HEK293T (cell line): ENCODE measurements at places on chromosomes 11 and 22.

DNA sequence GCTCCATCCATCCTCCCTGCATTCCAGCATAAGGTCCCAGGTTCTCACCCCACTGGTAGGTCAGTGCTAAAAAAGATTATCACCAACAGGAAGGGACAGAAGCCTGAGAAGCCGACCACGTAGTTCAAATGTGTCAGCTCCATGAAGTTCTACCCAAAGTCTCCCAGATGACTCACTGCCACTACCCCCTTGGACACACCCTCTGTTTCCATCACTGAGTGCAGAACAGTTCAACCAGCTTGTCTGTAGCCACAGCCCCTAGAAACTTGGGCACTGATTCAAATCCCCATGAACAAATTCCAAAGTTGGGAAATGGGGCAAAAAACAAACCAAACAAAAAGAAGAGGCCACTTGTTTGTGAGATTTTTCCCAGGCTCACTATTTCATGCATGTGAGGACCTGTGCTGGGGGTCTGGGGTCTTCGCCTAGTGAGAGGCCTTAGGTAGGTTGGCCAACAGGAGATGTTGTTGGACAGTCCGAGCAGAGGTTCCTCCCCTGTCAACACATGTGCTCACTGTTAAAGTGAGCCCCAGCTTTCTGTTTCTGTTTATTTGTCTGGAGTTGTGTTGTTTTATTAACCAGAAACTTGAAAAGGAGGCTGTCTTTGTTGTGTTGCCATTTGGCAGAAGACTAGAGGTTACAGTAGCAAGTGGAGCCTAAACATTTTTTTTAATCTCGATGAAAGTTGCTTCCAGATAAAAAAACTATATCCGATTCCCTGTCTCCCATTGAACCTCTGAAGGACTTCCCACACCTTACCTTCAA lies 24.2 kb upstream of the FLI1 start:
- DNase-seq, result no peak

DNA sequence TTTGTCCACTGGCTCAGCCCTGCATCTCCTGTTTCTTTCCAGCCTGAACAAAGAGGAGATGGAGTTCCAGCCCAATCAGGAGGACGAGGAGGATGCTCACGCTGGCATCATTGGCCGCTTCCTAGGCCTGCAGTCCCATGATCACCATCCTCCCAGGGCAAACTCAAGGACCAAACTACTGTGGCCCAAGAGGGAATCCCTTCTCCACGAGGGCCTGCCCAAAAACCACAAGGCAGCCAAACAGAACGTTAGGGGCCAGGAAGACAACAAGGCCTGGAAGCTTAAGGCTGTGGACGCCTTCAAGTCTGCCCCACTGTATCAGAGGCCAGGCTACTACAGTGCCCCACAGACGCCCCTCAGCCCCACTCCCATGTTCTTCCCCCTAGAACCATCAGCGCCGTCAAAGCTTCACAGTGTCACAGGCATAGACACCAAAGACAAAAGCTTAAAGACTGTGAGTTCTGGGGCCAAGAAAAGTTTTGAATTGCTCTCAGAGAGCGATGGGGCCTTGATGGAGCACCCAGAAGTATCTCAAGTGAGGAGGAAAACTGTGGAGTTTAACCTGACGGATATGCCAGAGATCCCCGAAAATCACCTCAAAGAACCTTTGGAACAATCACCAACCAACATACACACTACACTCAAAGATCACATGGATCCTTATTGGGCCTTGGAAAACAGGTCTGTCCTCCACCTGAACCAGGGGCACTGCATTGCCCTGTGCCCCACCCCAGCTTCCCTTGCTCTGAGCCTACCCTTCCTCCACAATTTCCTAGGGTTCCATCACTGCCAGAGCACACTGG lies 5.0 kb downstream of the FTH1 start:
- no peak for DNase-seq

DNA sequence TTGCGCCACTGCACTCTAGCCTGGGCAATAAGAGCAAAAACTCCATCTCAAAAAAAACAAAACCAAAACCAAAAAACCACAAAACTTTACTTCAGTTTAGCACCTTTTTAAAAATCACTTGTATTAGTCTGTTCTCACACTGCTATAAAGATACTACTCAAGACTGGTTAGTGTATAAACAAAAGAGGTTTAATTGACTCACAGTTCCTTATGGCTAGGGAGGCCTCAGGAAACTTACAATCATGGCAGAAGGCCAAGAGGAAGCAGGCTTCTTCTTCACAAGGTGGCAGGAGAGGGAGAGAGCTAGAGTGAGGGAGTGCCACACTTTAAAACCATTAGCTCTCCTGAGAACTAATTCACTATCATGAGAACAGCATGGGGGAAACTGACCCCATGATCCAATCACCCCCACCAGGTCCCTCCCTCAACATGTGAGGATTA lies 261.3 kb downstream of the TMEM135 start:
- no peak for DNase-seq

- no peak for DNase-seq
These were observed 13.4 kb upstream of the TESMIN start for GRCh38 chr11:68764746-68765145.

GRCh38 chr11:29025001-29025400 lies 916.8 kb downstream of the METTL15 start:
- DNase-seq, result no peak

DNA sequence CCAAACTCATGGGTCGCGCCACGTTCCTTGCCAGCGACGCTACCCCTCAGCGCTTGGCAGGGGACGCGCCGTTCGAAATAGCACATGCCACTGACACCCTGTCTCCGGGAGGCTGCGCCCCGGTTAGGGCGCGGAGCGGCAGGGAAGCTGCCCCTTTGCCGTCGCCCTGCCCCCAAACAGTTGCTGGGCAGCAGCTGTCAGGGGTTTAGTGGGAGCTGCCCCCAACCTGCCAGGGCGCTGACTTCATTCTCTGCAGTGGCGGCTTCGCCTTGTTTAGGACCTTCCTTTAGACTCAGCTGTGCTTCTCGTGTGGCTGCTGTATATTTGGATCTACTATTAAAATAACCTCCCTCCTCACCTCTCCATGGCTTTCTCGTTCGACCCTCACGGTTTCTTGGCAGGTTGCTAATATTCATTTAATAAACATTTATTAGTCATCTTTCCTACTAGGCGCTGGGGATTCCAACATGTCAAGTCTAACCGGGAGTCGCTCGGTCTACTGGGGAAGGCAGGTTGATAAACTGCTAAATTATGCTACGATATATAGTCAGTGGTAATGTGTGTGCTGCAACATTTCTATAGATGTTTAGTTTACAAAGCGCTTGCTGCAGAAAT lies 782 bp downstream of the TMEM109 start:
- DNase-seq, result peak; percentile 17

DNA sequence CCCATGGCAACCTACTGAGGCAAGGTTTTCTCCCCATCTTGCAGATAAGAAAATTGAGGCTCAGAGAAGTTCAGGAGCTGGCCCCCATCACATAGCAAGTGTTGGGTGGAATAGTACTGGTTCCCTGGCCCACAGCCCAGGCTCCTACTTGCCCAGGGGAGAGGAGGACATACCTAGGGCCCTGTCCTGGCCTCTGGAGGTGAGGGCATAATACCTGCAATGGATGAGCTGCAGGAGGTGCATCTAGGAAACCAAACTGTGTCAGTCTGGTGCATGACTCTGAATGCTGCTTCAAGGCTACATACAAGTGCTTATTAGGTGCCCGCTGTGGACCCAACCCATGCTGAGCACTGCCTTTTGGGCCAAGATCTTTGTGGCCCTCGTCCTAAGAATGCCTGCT lies 40.0 kb upstream of the TPBGL start:
- DNase-seq, result no peak

DNA sequence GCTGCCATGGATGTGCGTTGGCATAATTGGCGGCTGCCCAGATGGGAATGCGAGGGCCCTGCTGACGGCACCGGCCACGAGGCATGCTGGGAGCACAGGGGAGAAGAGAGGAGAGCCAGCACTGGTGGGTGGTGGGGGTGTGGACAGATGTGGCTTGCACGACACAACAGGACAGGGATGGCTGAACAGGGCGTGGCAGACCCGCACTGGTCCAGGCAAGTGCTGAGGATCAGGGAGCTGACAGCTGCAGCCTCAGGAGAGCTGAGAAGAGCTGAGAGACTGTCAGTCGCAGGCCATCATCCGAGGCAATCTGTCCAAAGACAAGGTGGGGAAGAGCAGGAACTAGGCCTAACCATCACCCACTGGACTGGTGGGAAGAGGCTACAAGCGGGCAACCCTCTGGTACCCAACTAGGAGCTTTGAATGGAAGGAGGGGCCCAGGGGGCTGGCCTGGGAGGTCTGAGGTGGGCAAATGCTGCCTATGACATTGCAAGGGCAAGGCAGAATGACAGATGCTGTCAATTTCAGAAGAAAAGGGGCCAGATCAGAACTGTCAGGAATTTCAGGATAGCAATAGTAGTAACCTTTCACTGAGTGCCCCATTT lies 2.4 kb downstream of the GNB1L start:
- no peak for DNase-seq

DNA sequence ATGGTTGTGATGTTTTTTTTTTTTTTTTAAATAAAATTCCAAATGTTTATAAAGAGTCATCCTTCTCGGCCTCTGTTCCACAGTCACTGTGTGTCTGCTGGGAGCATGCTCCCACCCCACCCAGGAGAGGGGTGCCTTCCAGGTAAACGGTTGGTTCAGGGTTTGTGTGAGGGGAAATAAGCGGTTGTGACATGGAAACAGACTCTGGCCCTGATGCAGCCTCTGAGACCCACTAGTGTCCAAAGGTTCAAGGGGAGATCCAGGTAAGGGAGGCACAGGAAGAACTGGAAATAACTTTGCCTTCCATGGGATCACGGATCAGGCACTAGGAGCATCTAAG lies 6.0 kb upstream of the GAS2L1 start:
- DNase-seq, result peak; percentile 8

GRCh38 chr11:104772806-104773241 lies 125.4 kb downstream of the CASP12 start:
- DNase-seq, result no peak

DNA sequence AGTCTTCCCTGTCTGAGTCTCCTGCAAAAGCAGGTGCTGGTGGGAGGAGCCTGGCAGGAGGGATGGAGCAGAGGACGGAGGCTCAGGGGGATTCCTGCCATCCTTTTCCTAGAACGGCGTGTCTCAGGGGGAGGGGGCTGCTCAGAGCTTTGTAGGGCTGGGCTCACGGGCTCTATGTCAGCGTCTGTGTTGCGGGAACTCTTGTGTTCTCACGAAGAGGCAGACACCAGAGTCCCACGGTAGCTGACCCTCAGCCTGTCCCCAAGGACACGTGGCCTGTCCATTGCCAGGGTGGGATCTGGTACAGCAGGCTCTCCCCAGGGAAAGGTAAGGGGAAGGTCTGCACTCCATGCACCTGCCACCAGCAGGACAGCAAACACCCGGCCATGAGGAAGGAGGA lies 1505.2 kb downstream of the TBC1D22A start:
- DNase-seq, result no peak

- no peak for DNase-seq
These were observed 130.3 kb upstream of the ARHGAP42 start for GRCh38 chr11:100556781-100557180.

- DNase-seq, result no peak
These were observed 1.1 kb upstream of the RASSF10 start for GRCh38 chr11:13008061-13008435.

- no peak for DNase-seq
These were observed 7.1 kb upstream of the VWA5A start for GRCh38 chr11:124108156-124108555.

- peak; percentile 4 for DNase-seq
These were observed 112.7 kb downstream of the MORC2 start for GRCh38 chr22:30855677-30856518.

DNA sequence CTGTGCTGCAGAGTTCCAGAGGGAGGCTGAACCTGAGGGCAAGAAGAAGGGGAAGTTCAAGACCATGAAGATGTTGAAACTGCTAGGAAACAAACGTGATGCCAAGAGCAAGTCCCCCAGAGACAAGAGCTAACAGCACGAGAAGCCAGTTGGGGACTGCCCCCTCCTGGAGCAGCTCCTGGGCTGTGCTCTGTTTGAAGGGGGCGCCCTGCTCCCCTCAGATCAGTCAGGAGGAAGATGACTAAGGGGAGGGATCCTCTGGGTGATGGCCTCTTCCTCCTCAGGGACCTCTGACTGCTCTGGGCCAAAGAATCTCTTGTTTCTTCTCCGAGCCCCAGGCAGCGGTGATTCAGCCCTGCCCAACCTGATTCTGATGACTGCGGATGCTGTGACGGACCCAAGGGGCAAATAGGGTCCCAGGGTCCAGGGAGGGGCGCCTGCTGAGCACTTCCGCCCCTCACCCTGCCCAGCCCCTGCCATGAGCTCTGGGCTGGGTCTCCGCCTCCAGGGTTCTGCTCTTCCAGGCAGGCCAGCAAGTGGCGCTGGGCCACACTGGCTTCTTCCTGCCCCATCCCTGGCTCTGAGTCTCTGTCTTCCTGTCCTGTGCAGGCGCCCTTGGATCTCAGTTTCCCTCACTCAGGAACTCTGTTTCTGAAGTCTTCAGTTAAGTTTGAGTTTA lies 12.6 kb downstream of the C22orf23 start:
- DNase-seq, result no peak

DNA sequence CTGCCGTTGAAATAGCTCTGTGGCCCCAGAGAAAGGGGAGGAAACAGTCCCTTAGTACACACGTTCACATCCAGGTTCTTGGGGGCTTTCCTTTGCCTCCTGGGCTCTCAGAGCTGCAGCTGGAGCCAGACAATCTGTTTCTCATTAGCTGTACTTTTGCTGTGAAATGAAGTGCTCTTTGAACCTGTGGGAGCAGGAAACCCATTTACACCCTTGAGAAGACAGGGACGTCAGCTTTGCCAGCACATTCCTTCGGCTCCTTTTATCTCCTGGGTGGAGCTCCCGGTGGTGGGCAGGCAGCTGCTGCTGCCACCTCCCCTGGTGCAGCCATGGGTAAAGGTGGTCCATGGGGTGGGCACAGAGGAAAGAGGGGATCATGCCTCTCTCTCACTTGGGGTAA lies 80.6 kb upstream of the TIMP3 start:
- no peak for DNase-seq

DNA sequence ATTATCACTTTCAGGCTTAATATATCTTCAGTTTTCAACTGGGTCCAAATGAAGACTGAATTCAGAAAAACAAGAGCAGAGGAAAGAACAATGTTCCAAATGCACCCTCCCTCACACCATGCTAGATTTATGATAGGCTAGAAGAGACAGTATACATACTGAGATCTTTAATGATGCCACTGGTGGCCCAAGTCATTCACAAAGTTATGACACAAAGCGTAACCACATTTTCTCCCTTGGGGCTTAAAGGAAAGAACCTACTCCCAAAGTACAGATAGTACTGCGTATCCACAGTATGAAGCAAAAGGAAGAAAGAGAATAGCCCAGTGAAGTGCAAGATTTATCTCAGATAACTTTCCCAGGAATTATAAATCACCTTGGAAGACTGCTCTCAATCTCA lies 10.9 kb upstream of the SOX6 start:
- no peak for DNase-seq

GRCh38 chr22:21098099-21098671 lies 52.4 kb downstream of the LRRC74B start:
- no peak for DNase-seq
